Bronchial epithelial cell (primary cell): ENCODE measurements at places on chromosomes 3 and 15.

GRCh38 chr3:72890166-72890925 lies 2.5 kb downstream of the GXYLT2 start:
- DNase-seq = no peak

GRCh38 chr3:18740631-18741583 lies 315.8 kb upstream of the SATB1 start:
- DNase-seq = no peak

GRCh38 chr15:35519541-35520149 lies 26.3 kb downstream of the DPH6 start:
- DNase-seq = peak; percentile 47

DNA sequence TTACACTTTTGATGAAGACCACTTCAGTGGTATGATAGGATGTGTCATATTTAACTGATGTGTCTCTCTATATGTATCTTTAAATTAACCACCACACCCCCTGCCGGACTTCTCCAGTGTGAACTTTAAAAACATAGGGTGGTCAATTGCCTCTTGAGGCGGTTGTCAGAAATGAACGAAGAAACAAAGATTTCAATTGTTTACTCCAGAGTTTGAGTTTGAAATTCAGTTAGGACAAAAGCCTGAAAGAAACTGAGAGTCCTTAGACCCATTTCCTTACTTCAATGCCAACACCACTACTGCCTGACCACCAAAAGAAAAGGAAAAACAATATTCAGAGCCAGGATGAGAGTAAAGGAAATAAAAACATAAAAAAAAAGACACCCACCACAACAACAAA lies 40.2 kb downstream of the VGLL3 start:
- no peak for DNase-seq

DNA sequence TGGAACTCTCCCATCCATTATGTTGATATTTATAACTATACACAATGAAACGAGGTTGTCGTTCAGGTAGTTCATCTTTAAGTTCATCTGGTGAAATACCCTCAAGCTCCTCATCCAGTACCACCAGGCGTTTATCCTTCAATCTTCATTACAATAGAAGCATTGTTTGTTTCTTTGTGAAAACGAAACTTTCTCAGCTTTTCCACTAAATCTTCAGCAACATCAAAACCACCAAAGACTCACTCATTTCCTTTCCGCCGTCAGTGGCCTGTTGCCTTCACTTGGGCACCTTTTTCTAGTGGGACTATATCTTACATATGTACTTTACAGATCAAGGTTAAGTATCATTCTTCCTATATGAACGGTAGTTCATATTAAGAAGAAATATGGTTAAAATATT lies 44.1 kb upstream of the TFG start:
- no peak for DNase-seq

- no peak for DNase-seq
Observed at GRCh38 chr3:54871867-54872266, 56.0 kb downstream of the LRTM1 start.

DNA sequence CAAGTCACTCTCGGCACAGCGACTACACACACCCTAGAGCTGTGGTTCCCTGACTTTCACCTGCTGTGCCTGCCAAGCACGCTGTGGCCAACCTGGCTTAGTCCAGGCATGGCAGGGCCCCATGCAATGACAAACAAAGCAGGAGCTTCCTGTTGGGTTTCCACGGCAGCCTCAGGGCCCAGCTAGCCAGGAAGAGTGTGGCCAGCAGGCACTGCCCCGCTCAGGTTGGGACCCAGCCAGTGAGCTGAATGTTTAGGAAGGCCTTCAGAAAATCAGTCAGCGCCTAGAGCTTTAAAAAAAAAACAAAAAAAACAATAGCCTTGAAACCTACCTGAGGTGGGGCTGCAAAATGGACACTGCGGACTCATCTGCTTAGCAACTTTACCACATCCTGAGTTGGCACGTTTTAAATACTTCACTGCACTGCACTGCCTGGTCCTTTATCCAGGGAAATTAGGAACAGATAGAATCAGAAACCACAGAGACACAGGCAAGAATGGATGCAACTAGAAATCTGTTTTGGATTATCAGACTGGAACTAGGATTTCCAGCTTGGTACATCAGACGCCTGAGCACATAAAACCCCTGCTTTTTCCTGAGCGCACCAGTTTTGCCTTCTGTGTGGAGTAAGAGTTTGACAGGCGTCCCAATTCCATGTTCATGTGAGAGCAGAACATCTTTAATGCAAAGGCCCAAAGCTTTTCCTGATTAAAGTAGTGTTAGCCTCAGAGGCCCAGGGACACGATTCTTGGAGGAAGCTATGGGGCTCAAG lies 36.2 kb upstream of the LDHAL6B start:
- peak; percentile 76 for DNase-seq

DNA sequence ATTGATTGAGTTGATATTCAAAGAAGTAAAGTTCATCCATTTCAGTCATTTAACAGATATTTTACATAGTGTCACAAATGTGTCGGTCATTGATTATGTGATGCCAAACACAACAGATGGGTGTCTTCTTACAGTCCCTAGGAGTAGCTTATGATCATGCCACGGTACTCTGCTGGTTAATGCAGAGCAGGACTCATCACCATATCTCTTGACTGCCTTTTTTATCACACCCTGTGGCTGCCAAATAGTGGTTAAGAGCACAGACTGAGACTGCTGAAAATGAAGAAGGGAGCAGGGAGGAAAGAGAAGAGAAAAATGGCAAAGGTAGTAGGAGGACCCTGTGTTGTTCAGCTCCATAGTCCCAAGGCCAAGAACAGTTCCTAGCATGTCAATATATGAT lies 12.8 kb upstream of the TIMMDC1 start:
- no peak for DNase-seq

GRCh38 chr3:146250449-146251382 lies at the start of gene PLSCR4:
Gene PLSCR4 (minus strand): TSS chr3:146251105. CDS start chr3:146222071, 29,034 bp downstream.
- DNase-seq = peak; percentile 10

GRCh38 chr3:107740992-107741896 lies 218.5 kb downstream of the BBX start:
- peak; percentile 42 for DNase-seq

GRCh38 chr3:66480666-66481065 lies 20.2 kb downstream of the LRIG1 start:
- DNase-seq = no peak

DNA sequence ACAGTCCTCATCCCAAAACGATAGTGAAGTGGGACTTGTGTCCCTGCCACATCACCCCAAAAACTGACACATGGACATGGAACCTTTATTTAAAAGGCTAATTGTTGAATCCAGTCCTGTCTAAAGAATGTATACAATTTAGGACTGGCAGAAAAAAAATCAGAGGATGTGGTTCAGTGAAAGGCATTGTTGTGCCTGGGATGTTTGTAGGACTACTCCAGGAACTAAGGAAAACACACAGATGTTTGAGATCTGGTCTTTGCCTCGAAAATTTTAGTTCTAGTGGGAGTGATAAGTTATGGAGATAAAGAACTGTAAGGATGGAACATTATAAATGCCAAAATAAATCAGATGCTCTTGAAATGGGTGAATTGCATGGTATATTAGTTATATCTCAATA lies 27.2 kb downstream of the VGLL4 start:
- no peak for DNase-seq
